Activated naive CD8-positive, alpha-beta T cell treated with anti-CD3 and anti-CD28 coated beads, Interleukin-2, amount 10 ng/mL, durations not matched to agents 7 days and 5 days (primary cell): ENCODE measurements at places on chromosomes 1 and 21.

GRCh38 chr1:103266036-103266435, 157.7 kb upstream of the COL11A1 start:
- no peak for DNase-seq

DNA sequence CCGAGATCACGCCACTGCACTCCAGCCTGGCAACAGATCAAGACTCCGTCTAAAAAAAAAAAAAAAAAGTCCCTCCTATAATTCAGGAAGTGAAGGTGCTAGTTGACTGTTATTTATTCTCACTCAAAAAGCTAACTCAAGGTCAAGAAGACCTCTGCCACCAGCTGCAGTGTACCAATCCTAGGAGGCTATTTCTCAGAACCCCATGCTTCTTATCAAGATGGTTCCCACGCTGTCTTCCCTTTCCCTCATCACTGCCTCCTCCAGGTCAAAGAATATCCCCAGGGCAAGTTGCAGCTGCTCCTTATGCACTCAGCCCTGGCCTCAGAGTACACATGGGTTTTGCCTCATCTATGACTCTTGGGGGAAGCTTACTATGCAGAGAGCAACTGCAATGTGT, 53.6 kb downstream of the RERE start:
- DNase-seq, result no peak

- no peak for DNase-seq
Measured at GRCh38 chr1:182406012-182406411, 5.5 kb upstream of the TEDDM1 start.

GRCh38 chr1:24203404-24203803, 16.3 kb upstream of the IFNLR1 start:
- DNase-seq, result no peak

DNA sequence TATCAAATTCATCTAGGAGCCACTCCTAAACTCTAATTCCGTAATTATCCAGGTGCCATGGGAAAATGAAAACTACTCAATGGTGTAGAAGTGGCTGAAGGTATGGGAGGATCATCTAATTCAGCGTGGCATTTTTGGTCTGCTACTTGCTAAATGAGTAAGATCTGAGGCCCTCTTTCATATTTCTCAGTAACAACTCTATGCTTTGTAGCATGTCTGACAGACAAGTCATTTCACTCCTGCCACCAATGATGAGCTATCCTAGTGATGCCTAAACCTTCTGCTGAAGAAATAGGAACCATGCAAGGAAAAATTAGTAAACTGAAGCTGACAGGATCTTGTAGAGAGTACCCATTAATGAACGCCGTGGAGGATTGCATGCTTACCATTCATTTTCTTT, 145.3 kb downstream of the NTNG1 start:
- no peak for DNase-seq

DNA sequence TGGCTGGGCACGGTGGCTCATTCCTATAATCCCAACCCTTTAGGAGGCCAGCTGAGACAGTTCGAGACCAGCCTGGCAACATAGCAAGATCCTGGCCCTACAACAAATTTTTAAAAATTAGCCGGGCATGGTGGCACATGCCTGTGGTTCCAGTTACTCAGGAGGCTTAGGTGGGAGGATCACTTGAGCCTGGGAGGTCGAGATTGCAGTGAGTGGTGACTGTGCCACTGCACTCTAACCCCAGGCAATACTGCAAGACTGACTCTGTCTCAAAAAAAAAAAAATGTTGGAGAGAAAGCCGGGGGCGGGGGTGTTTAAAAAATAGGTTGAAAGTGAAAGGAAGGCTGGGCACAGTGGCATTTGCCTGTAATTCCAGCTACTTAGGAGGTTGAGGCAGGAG, 16.5 kb downstream of the CLDN19 start:
- DNase-seq, result no peak

DNA sequence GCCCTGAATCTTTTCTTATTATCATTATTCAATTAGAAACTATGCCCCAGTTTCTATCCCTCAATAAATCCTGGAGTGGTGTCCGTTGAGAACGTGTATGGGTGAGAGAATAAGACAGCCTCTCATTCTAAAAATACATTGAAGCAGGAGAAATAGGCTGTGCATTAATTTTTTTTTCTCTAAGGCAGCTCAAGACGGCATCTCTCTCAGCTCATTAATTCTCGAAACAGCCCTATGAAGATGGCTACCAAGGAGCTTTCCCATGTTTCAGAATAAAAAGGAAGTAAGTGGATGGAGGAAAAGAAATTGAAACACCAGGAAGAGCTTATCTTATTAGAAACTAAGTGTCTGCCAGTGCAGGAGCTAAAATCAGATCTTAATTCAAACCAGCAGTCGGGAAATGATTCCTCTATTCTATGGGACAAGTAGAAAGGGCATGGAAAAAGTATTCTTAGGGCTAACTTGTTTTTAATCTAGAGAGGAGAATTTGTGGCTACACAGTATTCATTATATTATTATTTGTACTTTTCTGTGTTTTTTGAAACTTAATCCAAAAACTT, 347.1 kb upstream of the PLD5 start:
- no peak for DNase-seq

DNA sequence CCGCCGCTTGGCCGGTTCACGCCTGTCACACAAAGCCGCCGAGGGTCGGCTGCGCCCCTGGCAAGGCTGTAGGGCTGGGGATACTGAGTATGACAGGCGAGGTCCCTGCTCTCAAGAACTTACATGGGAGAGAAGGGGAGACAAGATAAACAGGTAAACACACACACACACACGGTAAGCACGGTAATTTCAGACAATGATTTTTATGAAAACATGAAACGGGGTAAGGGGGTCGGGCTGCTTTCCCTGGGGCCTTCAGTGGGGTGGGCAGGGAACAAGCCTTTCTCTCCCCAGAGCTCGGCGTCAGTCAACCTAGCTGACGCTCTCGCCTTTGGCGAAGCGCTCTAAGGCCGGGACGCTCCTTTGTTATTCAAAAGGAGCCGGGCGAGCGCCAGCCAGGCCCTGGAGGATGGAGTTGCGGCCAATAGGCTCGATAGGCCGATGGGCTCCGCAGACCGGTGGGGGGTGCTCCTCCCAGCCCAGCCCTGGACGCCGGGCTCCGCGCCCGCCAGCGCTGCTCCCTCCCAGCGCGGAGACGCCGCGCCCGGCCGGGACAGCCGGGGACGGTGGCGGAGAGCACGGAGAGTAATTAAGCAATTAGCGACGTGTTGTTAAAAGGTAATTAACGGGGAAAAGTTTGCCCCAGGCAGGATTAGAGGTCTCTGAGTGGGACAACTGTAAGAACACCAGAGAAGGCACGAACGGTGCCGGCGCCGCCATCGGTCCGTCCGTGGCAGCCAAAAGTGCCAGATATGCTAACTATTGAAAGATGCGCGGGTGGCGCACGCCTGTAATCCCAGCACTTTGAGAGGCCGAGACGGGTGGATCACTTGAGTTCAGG, 950 bp upstream of the INKA2 start:
- peak; percentile 57 for DNase-seq

DNA sequence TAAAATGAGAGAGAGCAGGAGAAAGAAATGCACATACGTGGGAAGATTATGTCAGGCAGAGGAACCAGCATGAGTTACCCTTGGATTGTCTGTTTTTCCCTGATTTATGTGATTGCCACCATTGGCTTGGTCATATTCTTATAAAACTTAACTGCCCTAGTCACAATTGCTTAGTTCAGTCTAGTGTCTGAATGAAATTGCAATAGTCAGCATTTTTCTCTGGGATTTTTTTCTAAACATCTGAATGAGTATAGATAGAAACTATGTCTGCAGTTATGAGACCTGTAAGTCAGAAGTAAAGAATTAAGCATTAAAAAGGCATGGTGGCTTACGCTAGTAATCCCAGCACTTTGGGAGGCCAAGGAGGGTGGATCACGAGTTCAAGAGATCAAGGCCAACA, 889.8 kb downstream of the PLA2G4A start:
- no peak for DNase-seq

DNA sequence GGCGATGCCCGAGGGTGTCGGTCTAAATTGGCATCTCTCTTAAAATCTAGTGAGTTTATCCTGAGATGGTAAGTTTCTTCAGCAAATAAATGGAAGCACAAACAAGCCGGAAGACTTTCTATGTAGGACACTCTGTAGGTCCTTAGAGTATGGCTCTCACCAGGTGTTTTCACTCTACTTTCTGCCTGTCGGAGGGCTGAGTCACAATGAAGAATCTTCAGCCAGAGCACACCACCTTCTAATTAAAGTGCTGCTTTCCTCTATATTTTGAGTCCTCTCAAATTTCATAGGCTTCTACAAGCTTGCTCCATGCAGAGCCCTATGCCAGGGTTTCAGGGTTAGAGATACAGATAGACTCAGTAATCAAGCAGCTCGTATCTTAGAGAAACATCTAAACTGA, 27.1 kb downstream of the KCNK1 start:
- DNase-seq, result no peak

DNA sequence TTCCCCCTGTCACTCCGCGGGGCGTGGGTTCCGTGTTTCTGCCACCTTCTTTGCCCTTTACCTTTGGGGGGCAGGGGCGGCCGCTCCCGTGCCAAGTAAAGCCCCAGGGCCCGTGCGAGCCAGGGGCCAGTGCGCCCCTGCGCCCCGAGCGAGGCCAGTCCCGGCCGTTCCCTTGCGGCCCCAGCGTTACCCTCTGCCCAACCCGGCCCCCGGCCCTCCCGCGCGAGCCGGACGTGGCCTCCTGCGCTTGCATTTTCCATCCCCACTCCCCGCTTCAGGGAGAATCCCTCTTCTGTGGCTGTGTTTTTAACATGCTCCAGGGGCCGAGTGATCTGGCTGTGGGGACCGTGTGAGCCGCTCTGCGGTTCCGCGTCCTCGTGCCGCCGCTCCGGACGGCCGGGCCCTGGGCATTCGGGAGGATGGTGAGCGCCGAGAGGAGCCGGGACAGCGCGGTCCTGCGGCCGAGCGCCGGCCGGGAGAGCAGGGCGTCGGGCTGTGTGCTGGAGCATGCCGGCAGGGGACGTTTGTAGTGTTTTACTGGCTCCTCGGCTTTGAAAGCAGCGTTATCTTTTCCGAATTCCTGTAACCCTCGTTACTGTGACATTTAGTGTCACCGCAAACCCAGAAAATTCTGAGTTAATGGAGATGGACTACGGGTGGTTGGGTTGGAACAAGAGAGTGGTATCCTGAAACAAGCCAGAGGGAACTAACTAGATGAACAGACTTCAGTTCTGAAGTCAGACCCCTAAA, 1.0 kb downstream of the GALNT2 start:
- DNase-seq, result peak; percentile 61
